ENCODE measurements at places on chromosomes 3 and 15.

- DNase-seq: no peak
These were observed 74.9 kb downstream of the NBEAL2 start for GRCh38 chr3:47054412-47054811.

GRCh38 chr3:74127256-74127655 lies 487.2 kb downstream of the CNTN3 start:
- no peak for DNase-seq

- DNase-seq: peak; percentile 98
These were observed 50.3 kb downstream of the CHSY1 start for GRCh38 chr15:101201411-101202174.

DNA sequence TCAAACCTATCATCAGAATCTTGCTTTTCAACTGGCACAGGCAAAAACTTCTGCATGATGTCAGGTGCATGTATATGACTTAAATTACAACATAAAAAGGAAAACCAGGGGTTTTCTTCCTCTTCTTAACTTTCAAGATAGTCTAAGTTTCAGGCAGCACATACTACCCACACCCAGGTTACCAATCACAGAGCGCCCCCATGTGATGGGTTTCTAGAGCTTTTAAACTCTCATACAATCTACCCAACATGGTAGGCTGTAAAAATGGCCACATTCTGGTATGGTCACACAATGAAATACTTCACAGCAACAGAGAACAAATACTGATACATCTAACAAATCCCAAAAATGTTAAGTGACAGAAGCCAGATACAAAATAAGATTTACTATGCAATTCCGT lies 7.4 kb downstream of the MESD start:
- no peak for DNase-seq

DNA sequence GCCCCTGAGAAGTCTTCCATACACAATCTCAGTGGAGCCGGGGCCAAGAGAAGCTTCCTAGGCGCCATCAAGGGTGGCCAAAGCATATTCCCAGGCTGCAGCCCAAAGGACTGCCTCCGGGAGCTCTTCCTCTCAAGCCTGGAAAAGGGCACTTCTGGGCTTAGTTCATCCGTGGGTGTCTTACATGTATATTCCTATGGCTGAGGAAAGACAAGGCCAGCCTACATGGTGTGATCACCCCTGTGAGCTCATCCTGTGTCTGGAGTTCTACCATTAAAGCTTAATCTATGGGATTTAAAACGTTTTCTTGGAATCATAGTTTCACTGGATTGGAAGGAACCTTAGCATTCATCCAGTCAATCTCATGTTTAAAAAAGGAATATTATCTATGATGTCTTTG lies 21.9 kb upstream of the TIMP4 start:
- DNase-seq: no peak

DNA sequence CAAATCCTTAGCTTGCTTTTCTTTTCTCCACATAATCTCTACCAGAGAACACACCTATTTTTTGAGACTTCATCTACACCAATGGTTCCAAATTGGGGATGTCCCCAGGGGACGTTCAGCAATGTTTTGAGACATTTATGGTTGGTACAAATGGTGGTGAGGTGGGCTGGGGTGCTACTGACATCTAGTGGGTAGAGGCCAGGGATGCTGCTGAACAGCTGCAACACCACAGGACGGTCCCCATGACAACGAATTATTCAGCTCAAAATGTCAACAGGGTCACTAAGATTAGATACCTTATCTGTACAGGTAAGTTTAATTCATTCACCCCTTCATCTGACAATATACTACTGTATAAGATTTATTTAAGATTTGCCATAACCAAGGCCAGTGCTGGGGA lies 14.4 kb downstream of the GK5 start:
- no peak for DNase-seq

DNA sequence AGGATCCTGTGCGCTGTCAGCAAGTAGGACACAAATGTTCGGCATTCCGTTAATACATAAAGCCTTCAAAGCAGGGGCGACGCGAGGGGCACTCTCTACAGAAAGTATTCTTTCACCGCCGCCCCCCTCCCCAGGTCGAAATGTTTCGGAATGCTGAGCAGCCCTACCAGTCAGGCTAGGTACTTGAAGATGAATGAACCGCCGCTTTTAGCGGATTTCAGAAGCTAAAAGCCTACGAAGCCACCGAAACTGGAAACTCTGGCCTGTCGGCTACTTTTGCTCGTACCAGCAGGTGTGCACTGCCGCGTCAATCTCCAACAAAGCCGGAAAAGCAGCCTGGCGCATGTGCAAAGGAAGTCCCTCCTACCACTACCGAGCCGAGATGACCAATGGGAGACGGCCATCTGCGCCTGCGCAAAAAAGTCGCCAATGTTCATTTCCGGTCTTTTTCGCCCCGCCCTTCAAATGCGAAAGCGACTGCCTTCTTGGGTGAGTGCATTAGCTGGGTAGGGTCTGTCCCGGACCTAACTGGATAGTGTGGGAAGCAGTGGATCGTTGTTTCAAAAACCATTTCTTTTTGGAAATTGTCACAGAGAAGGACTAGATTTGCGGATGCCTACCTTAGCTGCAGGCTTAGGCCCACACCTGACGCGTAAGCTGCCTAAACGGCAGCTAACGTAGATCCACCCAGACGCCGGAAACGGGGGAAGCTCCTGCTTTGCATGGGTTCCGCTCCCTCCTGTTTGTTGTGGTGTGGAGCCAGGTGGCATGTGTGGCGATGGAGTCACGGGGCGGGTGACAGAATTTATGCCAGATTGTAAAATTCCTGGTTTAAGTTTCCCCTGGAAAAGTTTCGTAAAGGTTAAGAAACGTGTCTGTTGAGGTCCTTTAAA lies at the start of gene WDR5B:
WDR5B (minus strand) TSS at position 301 of the 893 bp plus-strand sequence. CDS start 534 bp downstream, outside the sequence.
- DNase-seq: peak; percentile 97

- no peak for DNase-seq
These were observed 59.5 kb downstream of the FNDC3B start for GRCh38 chr3:172098698-172099494.

DNA sequence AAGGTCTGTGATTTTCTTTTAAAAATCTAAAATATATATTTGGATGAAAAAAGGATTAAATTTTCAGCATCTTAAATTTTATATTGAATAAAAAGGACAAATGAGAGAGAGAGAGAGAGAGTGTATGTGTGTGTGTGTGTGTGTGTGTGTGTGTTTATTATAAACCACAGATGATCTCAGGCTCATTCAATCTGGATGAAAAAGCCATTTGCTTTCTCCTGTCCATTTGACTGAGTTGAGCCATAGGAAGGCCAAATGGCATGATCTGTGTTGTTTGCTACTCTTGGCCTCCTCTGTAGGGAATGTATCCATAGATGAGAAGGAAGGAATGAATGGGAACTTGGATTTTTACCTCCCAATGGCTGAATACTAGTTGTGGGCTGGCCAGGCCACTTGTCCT lies 92.5 kb upstream of the MEX3B start:
- DNase-seq: no peak

- no peak for DNase-seq
These were observed 36.0 kb downstream of the TIGIT start for GRCh38 chr3:114329823-114330222.

DNA sequence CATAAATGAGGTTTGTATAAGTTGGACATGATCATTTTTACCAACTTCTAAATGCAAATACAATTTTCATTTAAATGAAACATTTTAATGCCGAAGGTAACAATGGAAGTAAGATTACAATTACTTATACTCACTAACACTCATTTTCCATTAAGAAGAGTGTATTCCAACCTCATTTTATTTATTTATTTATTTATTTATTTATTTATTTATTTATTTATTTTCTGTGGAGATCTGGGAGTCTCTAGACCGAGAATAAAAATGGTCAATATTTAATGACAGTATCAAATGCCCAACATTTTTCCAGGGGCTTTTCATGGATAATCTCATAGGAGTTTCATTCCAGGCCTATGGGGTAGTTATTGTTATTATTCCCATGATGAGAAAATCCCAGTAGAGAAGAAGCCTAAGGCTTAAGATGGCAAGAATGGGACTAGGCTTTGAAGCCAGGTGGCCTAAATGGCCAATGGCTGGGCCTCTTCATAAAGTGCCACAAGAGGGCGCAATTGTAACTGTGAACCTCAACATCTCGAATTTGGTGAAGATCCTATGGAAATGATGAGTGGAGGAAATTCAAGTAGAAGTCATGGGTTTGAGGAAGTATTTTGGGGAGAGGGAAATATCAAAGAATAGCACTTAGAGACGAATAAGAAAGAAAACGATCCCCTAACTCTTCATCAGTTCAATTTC lies 21.3 kb downstream of the VGLL3 start:
- DNase-seq: no peak

GRCh38 chr3:178703268-178703975 lies 167.2 kb downstream of the KCNMB2 start:
- DNase-seq: peak; percentile 20

DNA sequence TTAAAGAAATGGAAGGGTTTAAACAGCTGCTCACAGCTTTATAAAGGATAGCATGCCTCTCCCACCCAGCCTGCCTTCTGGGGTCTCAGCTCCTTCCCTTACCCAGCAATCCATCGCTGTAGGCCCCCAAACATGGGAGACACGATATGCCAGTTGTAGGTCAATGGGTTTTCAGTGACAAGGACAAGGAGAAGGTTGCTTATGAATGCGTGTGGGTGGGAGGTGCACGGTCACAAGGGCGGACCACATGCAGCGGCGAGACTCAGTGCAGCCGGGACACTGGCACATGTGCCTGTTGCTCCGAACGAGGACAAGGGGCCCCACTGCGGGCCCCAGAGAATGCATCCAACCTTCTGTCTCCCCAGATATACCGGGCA lies 67.0 kb downstream of the MGLL start:
- DNase-seq: no peak

- no peak for DNase-seq
These were observed 9.9 kb downstream of the PDIA5 start for GRCh38 chr3:123076496-123077418.

GRCh38 chr3:71831599-71831998 lies 46.7 kb upstream of the PROK2 start:
- no peak for DNase-seq

- no peak for DNase-seq
These were observed 730 bp downstream of the FETUB start for GRCh38 chr3:186640929-186641328.

GRCh38 chr15:63576441-63576840 lies 20.7 kb upstream of the FBXL22 start:
- no peak for DNase-seq

DNA sequence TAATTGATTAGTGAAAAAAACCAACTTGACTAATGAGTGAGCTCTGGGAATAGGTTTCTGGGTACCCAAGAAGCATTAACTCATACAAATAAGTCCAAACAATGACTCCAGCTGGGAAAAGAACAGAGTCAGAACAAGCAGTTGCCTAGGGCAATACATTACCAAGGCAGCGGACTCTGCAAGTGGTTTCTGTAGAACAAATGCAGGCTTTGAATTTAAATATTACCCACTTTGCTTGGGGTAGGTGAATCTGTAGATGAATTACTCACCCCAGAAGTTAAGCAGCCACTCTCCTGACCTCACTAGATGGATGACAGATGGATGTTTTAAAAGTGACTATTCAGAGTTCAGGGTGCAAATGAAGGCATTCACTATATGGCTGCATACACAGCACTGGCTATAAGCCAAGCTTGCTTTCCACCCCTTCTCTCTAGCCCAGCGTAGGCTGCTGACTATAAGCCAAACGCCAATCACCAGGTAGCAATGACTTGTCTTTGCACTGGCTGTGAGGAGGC lies 73.1 kb upstream of the BHLHE40 start:
- no peak for DNase-seq

DNA sequence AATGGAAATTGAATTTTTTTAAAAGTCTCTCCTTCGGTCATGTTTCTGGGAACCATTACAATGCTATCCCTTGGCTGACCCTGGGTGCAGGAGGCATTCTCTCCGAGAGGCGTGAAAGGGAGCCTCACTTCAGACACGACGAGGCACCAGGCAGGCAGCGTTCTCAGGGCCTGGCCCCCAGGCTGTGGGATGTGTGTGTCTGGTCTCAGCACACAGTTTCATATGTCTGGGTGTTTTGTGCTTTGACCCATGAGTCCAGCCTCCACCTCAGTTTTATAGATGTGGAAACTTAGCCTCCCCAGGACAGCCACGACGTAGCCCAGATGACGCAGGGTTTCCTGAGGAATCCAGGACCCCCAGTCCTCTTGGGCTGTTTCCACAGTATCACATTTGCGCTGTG lies 34.0 kb downstream of the FGD5 start:
- no peak for DNase-seq

GRCh38 chr15:40289140-40289775 lies 6.4 kb upstream of the ANKRD63 start:
- DNase-seq: no peak

- no peak for DNase-seq
These were observed 83.6 kb downstream of the PDZRN3 start for GRCh38 chr3:73540969-73541740.

DNA sequence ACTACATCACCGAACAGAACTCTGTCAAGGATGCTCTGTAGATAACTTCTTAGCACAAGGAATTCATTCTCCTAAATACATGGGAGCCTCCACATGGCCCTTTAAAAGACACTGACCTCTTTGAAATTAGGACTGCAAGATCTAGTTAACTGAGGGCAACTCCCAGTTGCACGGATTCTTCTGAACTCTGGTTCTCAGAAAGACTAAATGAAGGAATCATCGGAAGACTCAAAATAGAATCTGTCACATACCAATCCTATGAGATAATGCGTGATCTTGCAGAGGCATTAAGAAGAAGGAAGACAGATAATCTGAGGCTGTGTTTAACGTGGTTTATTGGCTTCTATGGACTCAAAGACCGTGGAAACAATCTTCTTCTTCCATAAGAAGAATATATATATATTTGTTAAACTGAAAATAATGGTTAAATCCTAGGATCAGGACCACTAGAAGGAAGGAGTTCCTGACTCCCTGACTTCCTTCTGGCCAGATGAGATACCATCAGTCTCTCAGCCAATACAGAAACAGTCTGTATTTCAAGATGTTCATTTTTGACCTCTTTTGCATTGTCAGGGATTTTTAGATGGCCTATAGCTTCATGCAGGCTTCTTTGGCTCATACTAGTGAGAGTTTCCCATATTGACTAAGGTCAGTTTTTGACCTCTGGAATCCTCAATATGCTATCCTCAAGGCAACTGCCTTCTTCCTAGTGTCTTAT lies 33.9 kb upstream of the TBC1D23 start:
- peak; percentile 52 for DNase-seq

- DNase-seq: no peak
These were observed 27.5 kb upstream of the FAM81A start for GRCh38 chr15:59410391-59410896.

DNA sequence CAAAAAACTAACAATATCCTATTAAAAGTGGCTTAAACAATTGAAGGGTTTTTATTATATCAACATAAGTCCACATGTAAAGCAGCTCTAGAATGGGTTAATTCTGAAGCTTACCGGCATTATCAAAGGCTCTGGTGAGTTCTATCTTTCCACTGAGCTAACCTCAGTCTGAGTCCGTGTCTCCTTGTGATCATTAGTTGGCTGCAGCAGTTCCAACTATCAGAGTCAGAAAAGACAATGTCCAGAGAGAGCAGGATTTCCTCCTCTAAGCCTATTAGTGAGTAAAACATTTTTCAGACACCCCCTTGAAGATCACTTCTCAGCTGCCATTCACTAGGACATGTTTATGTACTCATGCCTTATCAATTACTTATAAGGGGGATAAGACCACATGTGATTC lies 49.9 kb downstream of the DHX36 start:
- DNase-seq: no peak

GRCh38 chr15:47917881-47918280 lies 200.6 kb downstream of the SEMA6D start:
- DNase-seq: no peak

GRCh38 chr3:183449391-183449790 lies 21.0 kb upstream of the MCF2L2 start:
- DNase-seq: no peak

GRCh38 chr3:171807129-171807675 lies 3.1 kb downstream of the PLD1 start:
- no peak for DNase-seq

All from GM04504 (cell line).